ENCODE measurements at places on chromosomes 13 and 19. TPM values are rescaled to one million over a fixed set of nuclear protein-coding genes. Genes with fewer than 3 reads are reported as not detected.

The SLC1A6 gene
- not detected for polyA plus RNA-seq

The NLRP4 gene
- polyA plus RNA-seq, result not detected

The TTC9B gene
- polyA plus RNA-seq, result not detected

The ZNF534 gene
- not detected for polyA plus RNA-seq

The PRTN3 gene
- polyA plus RNA-seq, result not detected

The LAIR1 gene
- 155 TPM for polyA plus RNA-seq

The SMIM44 gene
- polyA plus RNA-seq, result not detected

The OR7D2 gene
- not detected for polyA plus RNA-seq

The EFNA2 gene
- not detected for polyA plus RNA-seq

The CYP2F1 gene
- polyA plus RNA-seq, result not detected

The SPART gene
- polyA plus RNA-seq, result 36.9 TPM

The ADAMTS10 gene
- not detected for polyA plus RNA-seq

The NECTIN2 gene
- not detected for polyA plus RNA-seq

The LRRC4B gene
- not detected for polyA plus RNA-seq

The IGSF23 gene
- not detected for polyA plus RNA-seq

The RAB8A gene
- 101 TPM for polyA plus RNA-seq

The TINCR gene
- not detected for polyA plus RNA-seq

The IGFL1 gene
- not detected for polyA plus RNA-seq

The ZNF135 gene
- polyA plus RNA-seq, result 11.1 TPM

The ENOX1 gene
- polyA plus RNA-seq, result not detected

The SERP2 gene
- 0.52 TPM for polyA plus RNA-seq

The APOC4 gene
- not detected for polyA plus RNA-seq

The ZNF600 gene
- polyA plus RNA-seq, result 9.5 TPM

The VSIG10L gene
- 0.40 TPM for polyA plus RNA-seq

The NCAN gene
- polyA plus RNA-seq, result not detected

The HCN2 gene
- polyA plus RNA-seq, result not detected

The LILRB4 gene
- 0.16 TPM for polyA plus RNA-seq

The CLDN10 gene
- not detected for polyA plus RNA-seq

The PRR22 gene
- polyA plus RNA-seq, result not detected

The GRK1 gene
- not detected for polyA plus RNA-seq

The CCDC70 gene
- polyA plus RNA-seq, result not detected

The CEACAM8 gene
- not detected for polyA plus RNA-seq

The CD177 gene
- not detected for polyA plus RNA-seq

The PEG3 gene
- polyA plus RNA-seq, result not detected

The SPACA4 gene
- polyA plus RNA-seq, result not detected

The CYSLTR2 gene
- polyA plus RNA-seq, result not detected

The PCDH9 gene
- polyA plus RNA-seq, result 70.2 TPM

The BIVM gene
- 7.5 TPM for polyA plus RNA-seq

The ZNF814 gene
- polyA plus RNA-seq, result 41.1 TPM

The PABPC3 gene
- 0.08 TPM for polyA plus RNA-seq

The DNMT1 gene
- 56.7 TPM for polyA plus RNA-seq

The GPC5 gene
- polyA plus RNA-seq, result not detected

The GPR4 gene
- polyA plus RNA-seq, result not detected

The CD209 gene
- not detected for polyA plus RNA-seq

The ZNF578 gene
- 7.6 TPM for polyA plus RNA-seq

The C1QTNF9 gene
- polyA plus RNA-seq, result not detected

The PEX11G gene
- polyA plus RNA-seq, result 0.84 TPM

The MEDAG gene
- polyA plus RNA-seq, result not detected

Data from naive B cell (primary cell).